Substantia nigra (tissue), 51 donors: ENCODE measurements at places on chromosomes 7 and 10.

- no peak for DNase-seq
These were observed 22.8 kb upstream of the GPR26 start for GRCh38 chr10:123643315-123643714.

DNA sequence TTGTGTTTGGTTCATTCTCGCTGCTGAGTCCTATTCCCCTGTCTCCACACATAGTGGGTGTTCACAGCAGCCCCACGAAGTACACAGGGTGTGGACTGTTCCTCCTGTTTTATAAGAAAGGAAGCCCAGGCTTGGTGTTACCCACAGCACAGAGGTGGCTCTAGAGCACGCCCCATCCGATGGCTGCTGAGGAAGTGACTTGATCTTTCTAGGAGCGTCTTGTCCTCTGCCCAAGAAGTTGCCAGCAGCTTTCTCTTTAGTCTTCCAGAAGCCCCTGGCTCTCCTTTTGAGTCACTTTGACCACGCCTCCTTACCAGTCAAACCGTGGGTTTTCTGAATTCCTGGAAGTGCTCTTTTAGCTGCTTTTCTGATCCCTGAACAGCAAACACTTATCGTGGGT is 94.0 kb downstream of the GRK5 start:
- no peak for DNase-seq

- no peak for DNase-seq
These were observed 2.8 kb downstream of the GTPBP10 start for GRCh38 chr7:90349305-90349704.

DNA sequence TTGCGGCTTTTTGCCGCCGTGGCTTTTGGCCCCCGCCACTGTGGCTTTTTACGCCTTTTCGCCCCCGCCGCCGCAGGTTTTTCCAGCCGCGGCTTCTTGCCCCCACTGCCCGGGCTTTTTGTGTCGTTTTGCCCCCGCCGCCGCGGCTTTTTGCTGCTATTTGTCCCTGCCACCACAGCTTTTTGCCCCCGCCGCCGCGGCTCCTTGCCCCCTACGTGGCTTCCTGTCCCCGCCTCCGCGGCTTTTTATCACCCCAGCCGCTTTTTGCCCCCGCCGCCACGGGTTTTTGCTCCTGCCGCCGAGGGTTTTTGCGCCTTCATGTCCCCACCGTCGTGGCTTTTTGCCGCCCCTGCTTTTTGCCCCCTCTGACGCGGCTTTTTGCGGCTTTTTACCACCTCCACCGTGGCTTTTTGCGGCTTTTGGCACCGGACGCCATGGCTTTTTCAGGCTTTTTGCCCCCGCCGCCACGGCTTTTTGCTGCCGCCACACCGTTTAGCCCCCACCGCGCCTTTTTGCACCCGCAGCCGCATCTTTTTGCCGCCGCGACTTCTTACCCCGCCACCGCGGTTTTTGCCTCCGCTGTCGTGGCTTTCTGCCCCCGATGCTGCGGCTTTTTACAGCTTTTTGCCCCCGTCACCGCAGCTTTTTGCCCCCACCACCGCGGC is 637.0 kb downstream of the ZNF716 start:
- no peak for DNase-seq

- DNase-seq, result no peak
These were observed 45.9 kb upstream of the AGMO start for GRCh38 chr7:15607529-15608210.

GRCh38 chr7:38323156-38323555 is 49.7 kb upstream of the TARP start:
- no peak for DNase-seq

DNA sequence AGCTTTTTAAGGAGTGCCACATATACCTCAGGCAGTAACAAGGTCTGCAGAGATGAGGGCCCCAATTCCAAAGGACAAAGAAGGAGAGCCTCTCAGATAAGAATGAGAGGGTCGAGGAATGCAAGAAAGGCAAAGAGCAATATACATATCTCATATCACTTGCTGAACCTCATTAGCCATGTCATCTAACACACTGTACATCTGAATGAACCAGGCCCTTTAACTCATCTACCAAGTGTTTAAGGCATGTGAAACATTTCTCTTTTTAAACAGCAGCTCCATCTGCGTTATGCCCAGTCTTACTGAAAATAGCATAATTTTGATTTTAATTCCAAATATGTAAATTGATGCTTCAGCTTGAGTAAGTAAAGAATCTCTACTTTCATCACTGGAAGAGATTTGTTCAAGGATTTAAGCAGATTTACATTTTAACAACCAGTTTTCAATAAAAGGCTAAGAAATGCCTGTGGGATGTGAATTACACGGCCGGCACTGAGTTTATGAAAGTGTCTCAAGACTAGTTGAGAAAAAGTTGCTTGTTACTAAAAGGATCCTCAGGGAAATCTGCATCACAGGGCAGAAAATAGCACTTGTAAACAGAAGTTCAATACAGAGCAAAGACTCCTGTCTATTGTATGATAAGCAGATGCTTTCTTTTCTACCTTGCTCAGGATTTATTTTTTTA is 123.8 kb upstream of the SLC26A5 start:
- DNase-seq, result no peak

DNA sequence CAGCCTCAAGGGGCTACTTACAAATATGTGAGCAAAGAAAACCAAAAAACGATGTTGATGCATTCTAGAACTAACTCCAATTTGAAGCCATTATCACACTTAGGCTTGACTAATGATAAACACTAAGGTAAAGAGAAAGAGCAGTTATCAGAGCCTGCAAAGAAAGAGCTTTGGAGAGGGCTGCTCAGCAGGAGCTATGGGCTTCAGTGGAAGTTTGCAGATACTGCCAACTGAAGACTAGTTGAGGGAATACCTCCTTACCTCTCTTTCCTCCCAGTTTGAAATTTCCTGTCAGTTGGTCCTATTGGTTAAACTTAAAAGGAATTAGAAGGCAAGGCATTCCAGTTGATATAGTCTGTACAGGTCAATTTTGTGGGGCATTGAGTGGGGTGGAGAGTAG is 498.1 kb upstream of the POT1 start:
- no peak for DNase-seq

- no peak for DNase-seq
These were observed 161.6 kb downstream of the ITGA8 start for GRCh38 chr10:15558136-15558535.

GRCh38 chr10:21076381-21076780 is 179.3 kb upstream of the NEBL start:
- DNase-seq, result no peak

DNA sequence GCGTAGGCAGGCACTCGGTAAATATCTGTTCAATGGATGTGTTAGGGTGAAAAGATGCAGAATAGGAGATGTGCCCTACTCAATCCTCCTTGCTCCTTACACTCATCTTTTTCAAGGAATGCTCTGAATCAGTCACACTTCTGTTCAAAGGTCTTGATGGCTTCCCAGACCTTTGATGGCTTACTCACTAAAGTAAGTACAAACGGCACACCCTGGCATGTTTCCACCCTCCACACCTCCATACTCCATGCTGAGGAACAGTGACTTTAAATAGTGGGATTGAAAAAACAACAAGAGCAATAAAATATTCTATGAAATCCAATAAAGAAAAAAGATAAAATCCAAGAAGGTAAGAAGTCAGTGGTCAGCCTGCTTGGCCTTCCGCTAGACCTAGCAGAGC is 569.2 kb downstream of the SORCS1 start:
- DNase-seq, result no peak

GRCh38 chr7:128167042-128167701 is 73.9 kb upstream of the LEP start:
- peak; percentile 13 for DNase-seq

- DNase-seq, result no peak
These were observed 49.2 kb upstream of the NKX6-2 start for GRCh38 chr10:132834891-132835847.

GRCh38 chr7:70883750-70884439 is 248.0 kb upstream of the GALNT17 start:
- no peak for DNase-seq

DNA sequence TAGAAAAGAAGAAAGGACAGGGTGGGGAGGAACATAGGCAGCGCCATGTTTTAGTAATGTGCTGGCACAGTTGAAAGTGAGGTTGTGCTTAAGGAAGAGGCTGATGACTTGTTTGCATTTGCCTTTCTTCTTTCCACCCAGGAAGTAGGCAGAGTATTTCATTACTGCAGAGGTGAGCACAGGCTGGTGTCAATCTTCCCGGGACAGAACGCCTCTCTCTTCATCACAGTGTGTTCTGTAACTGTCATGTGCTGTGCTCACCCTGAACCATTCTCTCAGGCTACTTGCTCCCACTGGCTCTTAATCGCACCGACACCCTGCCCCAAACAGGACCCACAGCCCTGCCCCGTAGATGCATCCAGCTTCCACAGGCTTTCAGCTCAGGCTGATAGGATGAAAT is 135.8 kb upstream of the YAE1 start:
- DNase-seq, result no peak

- no peak for DNase-seq
These were observed 50.9 kb downstream of the EBF3 start for GRCh38 chr10:129912986-129913695.

DNA sequence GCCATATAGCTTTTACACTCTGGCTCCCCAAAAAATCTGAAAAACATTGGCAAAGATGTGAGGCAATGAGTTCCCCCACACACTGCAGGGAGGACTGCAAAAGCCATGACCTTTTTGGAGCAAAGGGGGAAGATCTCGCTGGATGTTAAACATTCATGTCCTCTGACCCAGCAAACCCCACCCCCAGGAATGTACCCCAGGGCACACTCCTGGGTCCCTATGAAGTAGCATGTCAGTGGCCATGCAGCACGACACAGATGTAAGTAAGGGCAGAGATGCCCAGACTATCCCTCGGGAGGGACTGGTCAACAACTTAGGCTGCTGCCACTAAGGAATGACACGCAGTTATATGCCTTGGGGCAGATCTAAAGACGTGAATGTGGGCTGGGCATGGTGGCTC is 100.6 kb downstream of the DLG5 start:
- DNase-seq, result no peak

- no peak for DNase-seq
These were observed 67.0 kb downstream of the WDR37 start for GRCh38 chr10:1123198-1123597.

- no peak for DNase-seq
These were observed 8.1 kb downstream of the APBB1IP start for GRCh38 chr10:26446258-26446657.

GRCh38 chr7:2870471-2870931 is 26.4 kb upstream of the GNA12 start:
- DNase-seq, result no peak

GRCh38 chr7:3806516-3806915 is 505.5 kb downstream of the SDK1 start:
- DNase-seq, result no peak

DNA sequence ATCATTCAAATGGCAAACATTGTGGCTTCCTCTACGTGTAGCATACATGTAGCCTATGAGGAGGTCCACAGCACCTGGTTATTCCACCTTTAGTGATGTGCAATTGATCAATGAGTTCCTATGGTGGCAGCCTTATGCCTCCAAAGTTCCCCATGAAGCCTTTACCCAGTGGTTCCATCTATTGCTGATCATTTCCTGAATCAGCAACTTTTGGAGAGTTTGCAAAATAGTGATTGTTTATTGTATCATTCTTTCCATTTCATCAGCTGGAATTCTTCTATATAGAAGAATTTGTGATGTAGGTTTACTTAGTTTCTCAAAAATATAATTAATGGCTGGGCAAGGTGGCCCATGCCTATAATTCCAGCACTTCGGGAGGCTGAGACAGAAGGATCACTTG is 380.2 kb upstream of the MKI67 start:
- DNase-seq, result no peak

- DNase-seq, result no peak
These were observed 68.5 kb upstream of the HECTD2 start for GRCh38 chr10:91341686-91342085.

- no peak for DNase-seq
These were observed 71.0 kb upstream of the SH2B2 start for GRCh38 chr7:102215711-102216110.

- DNase-seq, result no peak
These were observed 13.1 kb upstream of the IMPDH1 start for GRCh38 chr7:128422842-128423241.

DNA sequence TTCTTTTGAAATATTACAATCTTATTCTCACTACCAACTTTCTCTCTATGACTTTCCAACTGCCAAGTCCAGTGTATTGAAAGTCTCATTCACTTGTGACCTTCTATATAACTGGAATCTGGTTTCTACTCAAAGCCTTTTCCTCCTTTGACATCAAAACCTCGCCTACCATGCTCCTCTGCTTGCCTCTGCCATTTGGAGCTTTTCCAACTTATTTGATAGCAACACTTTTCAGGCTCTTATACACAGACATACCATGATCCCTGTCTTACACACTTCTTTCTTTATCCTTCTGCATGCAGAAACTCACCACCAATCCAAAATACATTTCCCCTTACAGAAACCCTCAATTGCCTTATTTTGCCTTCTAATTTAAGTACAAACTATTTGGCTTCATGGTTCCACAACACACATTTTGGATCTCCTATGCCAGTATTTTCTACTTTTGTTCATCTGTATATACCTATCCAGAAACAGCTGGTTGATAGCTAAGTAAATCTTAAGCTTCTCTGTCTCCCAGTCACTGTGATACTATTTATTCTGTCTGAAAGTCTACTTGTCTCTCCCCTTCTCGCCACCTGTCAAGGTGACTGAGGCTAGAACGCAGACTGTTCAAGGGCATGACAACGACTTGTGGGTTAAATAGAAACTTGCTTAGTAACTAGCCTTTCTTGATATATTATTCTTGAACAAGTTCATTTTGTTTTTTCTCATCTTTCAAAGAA is 22.4 kb downstream of the GNG11 start:
- no peak for DNase-seq

- DNase-seq, result no peak
These were observed 5.1 kb upstream of the PCBD1 start for GRCh38 chr10:70893227-70894006.

- DNase-seq, result no peak
These were observed 6.0 kb upstream of the GATA3 start for GRCh38 chr10:8048281-8049008.

GRCh38 chr10:64109926-64110495 is 588.8 kb downstream of the REEP3 start:
- DNase-seq, result no peak

GRCh38 chr7:113945018-113945938 is 26.5 kb upstream of the PPP1R3A start:
- DNase-seq, result no peak

DNA sequence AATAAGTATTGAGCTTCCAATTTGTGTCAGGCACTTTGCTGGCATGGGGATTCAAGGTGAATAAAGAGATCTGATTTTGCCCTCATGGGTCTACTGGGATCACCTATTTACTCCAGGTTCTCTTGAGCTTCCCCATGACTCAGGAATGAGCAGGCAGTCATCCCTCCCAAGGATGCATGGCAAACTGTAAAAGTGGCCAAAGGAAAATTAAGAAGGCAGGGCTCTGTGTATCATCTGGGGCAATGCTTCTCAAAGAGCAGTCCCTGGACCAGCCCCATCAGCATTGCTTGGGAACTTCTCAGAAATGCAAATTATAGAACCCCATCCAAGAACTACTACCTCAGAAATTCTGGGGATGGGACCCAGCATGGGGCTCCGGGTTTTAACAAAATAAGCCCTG is 48.7 kb downstream of the WDFY4 start:
- no peak for DNase-seq

GRCh38 chr10:61124756-61125530 is 181.0 kb upstream of the RHOBTB1 start:
- no peak for DNase-seq
